ENCODE measurements at places on chromosomes 12 and 14. TPM values are rescaled to one million over a fixed set of nuclear protein-coding genes. Genes with fewer than 3 reads are reported as not detected.

DNA sequence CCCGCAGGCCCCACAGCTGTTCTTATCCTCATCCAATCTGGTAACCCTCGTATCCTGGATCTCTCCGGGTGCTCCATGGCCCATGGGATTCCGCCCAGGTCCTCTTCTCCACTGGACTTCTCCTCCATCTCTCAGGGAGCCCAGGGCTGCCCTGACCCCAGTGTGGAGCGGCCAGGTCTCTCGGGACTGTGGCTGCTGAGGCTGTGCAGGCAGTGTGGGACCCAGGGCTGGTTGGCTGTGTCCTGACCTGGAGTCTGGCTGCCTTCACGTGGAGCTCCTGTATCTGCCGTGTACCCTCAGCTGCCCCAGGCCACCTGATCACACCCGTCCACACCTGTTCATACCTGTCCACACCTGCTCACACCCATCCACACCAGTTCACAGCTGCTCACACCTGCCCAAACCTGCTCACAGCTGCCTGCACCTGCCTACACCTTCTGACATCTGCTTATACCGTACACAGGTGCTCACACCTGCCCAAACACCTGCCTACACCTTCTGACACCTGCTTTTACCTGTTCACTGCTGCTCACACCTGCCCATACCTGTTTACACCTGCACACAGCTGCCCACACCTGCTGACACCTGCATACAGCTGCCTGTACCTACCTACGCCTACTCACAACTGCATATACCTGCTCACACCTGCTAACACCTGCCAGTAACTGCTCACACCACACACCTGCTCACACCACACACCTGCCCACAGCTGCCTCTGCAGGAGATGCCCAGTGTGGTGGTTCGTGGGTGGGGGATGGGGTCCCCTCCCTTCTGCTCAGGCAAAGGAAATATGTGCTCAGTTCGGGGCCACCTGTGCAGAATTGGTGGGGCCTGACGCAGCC lies 92.2 kb downstream of the GALNT9 start:
- DNase-seq: no peak

The EXOC3L4 gene
- total RNA-seq: not detected

DNA sequence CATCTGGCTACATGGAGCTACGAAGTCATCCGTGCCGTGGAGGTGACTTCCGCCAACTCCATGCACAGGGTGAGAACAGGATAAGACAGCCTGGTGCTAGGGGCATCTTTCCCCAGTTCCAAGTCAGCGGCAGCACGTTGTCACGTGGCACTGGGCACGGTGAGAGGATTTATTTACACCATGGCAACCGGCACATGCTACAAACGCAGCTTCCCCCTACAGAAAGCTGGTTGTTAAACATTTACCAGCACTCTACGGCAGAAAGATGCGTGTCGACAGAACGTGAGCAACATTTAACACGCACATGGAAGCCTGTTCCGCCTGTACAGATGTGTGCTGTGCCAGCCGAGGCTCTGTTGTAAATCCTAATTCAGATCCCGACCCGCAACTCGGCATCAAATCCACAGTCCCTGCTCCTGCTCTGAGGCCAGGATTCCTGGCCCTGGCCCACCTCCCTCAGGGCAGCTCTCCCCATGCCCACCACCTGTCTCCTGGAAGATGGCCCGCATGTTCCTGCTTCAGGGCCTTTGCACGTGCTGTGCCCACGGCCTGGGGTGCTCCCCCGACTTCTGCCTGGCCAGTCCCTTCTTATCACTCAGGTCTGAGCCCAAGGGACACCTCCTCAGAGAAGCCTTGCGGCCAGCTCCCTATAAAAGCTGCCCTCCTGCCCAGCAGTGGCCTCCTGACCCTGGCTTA lies 114.1 kb downstream of the RFLNA start:
- no peak for DNase-seq

GRCh38 chr12:184811-185575 lies 29.0 kb downstream of the SLC6A12 start:
- DNase-seq: no peak

The HCAR1 gene
- total RNA-seq: 0.08 TPM
